KG1 (cell line): ENCODE measurements at places on chromosomes 16 and 17.

GRCh38 chr16:17107450-17107849 is 363.3 kb downstream of the XYLT1 start:
- no peak for DNase-seq

DNA sequence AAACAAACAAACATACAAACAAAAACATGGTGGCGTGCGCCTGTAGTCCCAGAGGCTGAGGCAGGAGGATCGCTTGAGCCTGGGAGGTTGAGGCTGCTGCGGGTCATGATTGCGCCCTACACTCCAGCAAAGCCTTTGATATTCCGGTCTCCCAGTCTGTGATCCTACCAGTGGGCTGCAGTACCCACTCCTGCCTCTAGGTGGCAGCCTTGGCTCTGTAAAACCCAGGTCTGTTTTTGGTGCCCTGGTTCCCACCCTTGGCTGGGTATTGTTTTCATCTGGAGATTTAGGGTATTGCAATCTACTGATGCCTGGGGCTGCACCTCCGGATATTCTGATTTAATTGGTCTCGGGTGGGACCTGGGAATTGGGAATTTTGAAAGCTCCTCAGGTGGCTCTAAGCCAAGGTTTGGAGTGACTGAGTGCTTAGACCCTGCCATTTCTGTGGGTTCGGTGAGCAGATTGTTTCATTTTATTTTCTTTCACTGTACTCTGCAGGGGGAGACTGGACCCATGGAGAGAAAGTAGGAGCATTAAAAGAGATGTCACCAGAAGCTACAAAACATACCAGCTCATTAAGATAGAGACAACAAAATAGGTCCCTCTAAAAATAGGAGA is 40.5 kb downstream of the MYH3 start:
- DNase-seq = peak; percentile 18

DNA sequence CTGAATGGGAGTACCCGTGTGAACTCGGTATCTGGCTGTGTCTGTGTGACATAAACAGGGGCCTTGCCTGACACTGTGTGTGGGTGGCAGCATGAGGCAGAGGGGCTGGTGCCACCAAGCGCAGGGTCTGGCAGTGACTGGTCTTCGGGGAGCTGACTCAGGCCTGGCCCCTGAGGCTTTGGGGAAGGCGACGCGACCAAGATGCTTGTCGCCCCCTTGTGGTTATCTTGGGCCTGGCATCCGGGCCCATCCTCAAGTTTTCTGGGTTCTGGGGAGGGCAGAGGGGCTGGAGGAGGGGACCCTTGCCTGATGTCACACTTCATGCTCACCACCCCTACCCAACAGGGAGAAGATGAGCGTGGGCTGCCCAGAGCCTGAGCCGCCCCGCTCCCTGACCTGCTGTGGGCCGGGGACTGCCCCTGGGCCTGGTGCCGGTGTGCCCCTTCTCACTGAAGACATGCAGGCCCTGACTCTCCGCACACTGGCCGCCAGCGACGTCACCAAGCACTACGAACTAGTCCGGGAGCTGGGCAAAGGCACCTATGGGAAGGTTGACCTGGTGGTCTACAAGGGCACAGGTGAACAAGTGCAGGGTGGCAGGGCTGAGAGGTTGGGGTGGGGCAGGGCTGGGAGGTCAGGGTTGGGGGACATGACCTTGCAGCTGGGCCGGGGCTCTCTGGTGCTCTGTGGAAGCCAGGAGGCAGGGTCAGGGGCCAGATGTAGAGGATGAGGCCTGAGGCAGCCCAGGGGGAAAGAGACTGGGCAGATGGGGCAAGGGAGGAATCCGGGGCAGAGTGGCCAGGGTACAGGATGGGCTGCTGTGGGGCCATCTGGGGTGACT is 24.9 kb downstream of the SBK1 start:
- DNase-seq = peak; percentile 12

DNA sequence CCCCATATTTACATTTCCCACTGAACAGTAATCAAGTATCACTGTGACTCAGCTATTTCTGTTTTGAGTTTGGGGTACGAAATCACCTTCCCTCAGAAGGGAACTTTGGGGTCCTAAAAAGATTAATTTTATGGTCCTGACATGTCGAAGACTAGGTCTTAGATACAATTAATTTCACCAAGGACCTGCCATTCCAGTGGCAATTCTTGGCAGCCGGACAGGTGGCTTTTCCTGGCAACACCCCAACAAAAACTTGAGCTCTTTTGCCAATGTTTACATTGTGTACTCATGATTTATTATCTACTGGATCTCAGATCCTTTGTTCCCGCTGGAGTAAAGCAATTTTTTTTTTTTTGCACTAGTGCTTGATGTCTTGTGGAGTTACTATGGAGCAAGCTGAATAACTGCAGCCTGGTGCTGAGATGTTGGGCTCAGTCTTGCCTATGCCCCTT is 14.4 kb downstream of the SLFN5 start:
- no peak for DNase-seq

- no peak for DNase-seq
These were observed 35.8 kb upstream of the TEKT3 start for GRCh38 chr17:15377200-15377599.
